ENCODE measurements at places on chromosomes 1 and 21. TPM values are rescaled to one million over a fixed set of nuclear protein-coding genes. Genes with fewer than 3 reads are reported as not detected.

- H3K36me3 ChIP-seq, result no peaks in the 10 kb centered on the region
- H3K4me3 ChIP-seq, result no peak overlapping the region
- no peak for DNase-seq
- H3K27me3 ChIP-seq, result no peaks in the 10 kb centered on the region
Measured at GRCh38 chr21:41371685-41372030, 9.8 kb downstream of the MX2 start.

DNA sequence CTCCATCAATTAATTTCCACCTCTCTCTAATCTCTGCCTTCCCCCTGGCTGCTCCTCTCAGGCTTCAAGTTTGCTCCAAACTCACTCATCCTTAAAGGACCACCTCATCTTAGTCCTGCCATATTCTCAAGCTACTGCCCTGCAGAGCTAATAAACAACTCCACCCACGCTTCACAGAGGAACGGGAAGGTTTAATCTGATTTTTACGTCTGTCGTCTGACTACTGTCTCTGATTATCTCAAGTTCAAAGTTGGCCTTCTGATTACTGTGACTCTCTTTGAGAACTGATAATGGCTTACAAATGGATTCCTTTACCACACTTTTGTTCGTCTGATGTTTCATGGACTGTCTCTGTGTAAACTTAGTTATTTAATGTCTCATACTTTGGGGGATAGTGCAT, 7.6 kb upstream of the CPT2 start:
- H3K4me3 ChIP-seq, result no peak overlapping the region
- no peak overlapping the region for H3K27ac ChIP-seq
- H3K36me3 ChIP-seq, result no peaks in the 10 kb centered on the region
- no peaks in the 10 kb centered on the region for H3K27me3 ChIP-seq
- DNase-seq, result no peak

- H3K27me3 ChIP-seq, result no peaks in the 10 kb centered on the region
- H3K4me3 ChIP-seq, result no peak overlapping the region
- H3K36me3 ChIP-seq, result no peaks in the 10 kb centered on the region
- H3K27ac ChIP-seq, result no peak overlapping the region
Measured at GRCh38 chr1:192067360-192067759, 90.9 kb upstream of the RGS18 start.

GRCh38 chr1:230283678-230284077, 142.5 kb downstream of the PGBD5 start:
- H3K36me3 ChIP-seq, result peaks cover 5% of the 10 kb centered on the region
- DNase-seq, result no peak
- H3K27ac ChIP-seq, result no peak overlapping the region
- no peaks in the 10 kb centered on the region for H3K4me1 ChIP-seq
- no peak overlapping the region for H3K4me3 ChIP-seq

- H3K4me3 ChIP-seq, result no peak overlapping the region
- no peaks in the 10 kb centered on the region for H3K27me3 ChIP-seq
- no peaks in the 10 kb centered on the region for H3K4me1 ChIP-seq
- peaks cover 4% of the 10 kb centered on the region for H3K36me3 ChIP-seq
Measured at GRCh38 chr21:46503922-46504550, 45.3 kb downstream of the DIP2A start.

DNA sequence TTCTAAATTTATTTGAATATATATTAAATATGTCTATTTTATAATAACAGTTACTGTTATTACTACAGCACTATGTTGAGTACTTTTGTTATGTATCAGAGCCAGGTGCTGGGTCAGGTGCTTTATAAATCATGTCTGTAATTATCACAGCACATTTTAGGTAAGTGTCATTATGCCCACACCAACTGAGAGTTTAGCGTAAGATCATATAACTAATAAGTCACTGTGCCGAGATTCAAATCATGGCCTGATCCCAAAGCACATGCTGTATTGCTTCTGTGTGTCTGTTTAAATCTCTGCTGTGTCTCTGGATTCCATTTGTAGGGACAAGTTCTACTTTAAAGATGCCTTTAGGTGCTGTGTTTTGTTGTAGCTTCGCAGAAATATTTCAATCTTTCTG, 1.9 kb downstream of the GPSM2 start:
- no peaks in the 10 kb centered on the region for H3K27me3 ChIP-seq
- no peak overlapping the region for H3K4me3 ChIP-seq
- no peaks in the 10 kb centered on the region for H3K4me1 ChIP-seq
- DNase-seq, result no peak
- H3K36me3 ChIP-seq, result no peaks in the 10 kb centered on the region
- H3K27ac ChIP-seq, result no peak overlapping the region

GRCh38 chr1:243397613-243398321, 141.9 kb downstream of the SDCCAG8 start:
- H3K27ac ChIP-seq, result no peak overlapping the region
- no peak for DNase-seq
- no peaks in the 10 kb centered on the region for H3K27me3 ChIP-seq

DNA sequence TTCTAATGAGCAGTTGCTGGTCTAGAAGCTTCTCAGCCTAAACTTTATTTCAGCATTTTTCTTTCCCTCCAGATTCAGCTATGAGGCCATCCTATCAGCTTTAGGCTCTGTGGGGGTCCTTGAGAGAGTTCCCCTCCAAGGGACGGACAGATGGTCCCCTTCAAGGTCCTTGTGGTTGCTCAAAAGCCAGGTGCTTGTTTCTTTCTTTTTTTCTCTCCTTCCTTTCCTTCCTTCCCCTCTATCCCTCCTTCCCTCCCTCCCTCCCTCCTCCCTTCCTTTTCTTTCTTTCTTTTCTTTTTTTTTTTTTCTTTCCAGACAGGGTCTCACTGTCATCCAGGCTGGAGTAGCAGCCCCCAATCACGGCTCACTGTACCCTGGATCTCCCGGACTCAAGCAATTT, 1.2 kb upstream of the IL6R start:
- no peaks in the 10 kb centered on the region for H3K27me3 ChIP-seq
- H3K36me3 ChIP-seq, result no peaks in the 10 kb centered on the region
- H3K4me1 ChIP-seq, result no peaks in the 10 kb centered on the region
- no peak overlapping the region for H3K4me3 ChIP-seq
- DNase-seq, result no peak

DNA sequence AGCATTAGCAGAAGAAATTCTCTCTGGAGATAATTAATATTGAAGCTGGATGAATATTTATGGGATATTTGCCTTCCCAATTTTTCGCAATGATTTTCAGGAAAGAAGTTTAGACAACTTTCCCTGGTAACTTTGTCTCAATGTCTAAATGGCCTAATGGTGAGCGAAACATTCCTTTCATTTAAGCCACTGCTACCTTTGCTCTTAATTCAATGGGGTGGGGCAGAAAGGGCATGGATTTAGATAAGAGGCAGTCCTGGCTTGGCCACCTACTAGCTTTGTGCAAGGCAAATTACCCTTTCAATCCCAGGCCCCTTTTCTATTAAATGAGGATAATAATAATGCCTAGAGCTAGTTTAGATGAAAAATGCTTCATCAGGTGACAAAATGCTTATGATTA, 27.1 kb upstream of the LYST start:
- H3K4me1 ChIP-seq, result no peaks in the 10 kb centered on the region
- no peak for DNase-seq
- no peak overlapping the region for H3K4me3 ChIP-seq
- no peaks in the 10 kb centered on the region for H3K36me3 ChIP-seq
- no peaks in the 10 kb centered on the region for H3K27me3 ChIP-seq

GRCh38 chr1:157152510-157152909, 14.3 kb upstream of the ETV3 start:
- H3K27me3 ChIP-seq, result no peaks in the 10 kb centered on the region
- no peaks in the 10 kb centered on the region for H3K36me3 ChIP-seq
- no peak overlapping the region for H3K4me3 ChIP-seq
- no peaks in the 10 kb centered on the region for H3K4me1 ChIP-seq
- H3K27ac ChIP-seq, result no peak overlapping the region

SELP gene
- 8.6 TPM for polyA plus RNA-seq

ATP1B1 gene
- polyA plus RNA-seq, result 7.1 TPM

BCAS2 gene
- 31.6 TPM for polyA plus RNA-seq

Data from aorta (tissue), 5 donors.